ENCODE measurements at places on chromosomes 12 and 14.

DNA sequence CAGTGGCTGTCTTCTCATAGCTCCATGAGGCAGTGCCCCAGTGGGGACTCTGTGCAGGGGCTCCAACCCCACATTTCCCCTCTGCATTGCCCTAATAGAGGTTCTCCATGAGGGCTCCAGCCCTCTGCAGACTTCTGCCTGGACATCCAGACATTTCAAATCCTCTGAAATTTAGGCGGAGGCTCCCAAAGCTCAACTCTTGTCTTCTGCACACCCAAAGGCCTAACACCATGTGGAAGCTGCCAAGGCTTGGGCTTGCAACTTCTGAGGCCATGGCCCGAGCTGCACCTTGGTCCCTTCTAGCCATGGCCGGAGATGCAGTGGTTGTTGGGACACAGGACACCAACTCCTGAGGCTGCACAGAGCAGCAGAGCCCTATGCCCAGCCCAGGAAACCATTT is 20.5 kb upstream of the PPP2R5C start:
- no peak for DNase-seq

DNA sequence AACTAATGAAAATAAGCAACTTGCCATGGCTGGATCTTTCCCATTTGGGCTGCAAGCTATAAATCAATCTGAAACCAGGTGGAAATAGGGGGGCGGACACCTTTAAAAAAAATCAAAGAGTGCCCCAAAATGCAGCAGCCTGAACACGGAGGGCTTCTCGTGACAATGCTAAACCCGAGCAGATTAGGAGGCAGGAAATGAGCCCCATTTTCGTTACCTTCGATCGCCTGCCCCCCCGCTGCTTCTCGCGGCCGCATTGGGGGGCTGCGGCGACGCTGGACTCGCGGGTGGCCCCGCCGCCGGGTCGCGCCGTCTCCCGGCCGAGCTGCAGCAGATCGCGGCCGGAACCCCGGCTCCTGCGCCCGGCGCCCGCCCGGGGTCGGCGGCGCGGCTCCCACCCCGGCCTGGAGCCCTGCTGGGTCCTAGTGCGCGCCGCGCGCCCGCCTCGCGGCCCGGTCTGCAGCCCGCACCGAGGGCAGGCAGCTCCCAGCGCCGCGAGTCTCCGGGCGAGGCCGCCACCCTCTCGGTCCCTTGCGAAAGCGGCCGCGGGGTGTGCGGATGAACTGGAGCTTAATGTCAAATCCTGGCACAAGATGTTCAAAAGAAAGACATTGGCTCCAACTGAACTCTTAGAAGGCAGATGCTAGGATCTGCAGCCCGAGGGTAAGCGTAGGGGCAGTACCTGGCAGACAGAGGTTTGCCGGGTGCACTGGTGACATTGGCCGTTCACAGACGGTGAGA is 201.9 kb upstream of the FOXN3 start:
- peak; percentile 42 for DNase-seq

DNA sequence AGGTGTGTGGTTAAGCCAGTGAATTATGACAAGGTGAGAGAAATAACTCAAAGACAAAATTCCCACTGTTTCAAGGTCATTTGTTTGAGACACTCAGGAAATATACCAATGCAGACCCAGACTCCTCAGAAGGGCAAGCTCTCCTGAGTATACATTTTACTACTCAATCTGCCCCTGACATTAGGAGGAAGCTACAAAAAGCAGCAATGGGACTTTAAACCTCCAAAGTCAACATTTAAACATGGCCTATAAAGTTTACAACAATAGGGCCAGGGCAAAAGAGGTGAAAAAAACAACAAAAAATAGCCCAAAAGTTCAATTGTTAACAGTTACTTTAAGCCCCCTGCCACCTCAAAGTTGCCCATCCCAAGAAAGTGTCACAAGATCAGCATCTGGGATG is 19.5 kb upstream of the PEX5 start:
- DNase-seq, result no peak

GRCh38 chr12:51970904-51971646 is 19.6 kb downstream of the ACVR1B start:
- peak; percentile 44 for DNase-seq

- DNase-seq, result no peak
Observed at GRCh38 chr12:66533767-66534166, 145.1 kb downstream of the GRIP1 start.

DNA sequence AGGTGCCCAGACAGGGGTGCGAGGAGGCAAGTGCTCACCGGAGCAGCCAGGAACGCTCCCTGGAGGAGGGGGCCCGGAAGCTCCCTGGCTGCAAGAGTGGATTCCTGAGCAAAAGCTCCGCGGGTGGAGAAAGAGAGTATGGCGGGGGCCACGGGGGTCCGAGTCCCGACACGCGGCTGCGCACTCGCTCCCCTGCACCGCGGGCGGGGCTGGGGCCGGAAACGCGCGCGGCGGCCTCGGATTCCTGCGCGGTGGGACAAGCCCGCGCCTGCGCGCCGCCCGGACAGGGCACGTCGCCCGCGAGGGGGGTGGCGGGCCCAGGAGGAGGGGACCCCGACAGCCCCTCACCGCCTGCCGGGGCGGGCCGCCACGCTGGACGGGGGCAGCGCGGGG is 27.8 kb upstream of the GPR132 start:
- DNase-seq, result peak; percentile 20

DNA sequence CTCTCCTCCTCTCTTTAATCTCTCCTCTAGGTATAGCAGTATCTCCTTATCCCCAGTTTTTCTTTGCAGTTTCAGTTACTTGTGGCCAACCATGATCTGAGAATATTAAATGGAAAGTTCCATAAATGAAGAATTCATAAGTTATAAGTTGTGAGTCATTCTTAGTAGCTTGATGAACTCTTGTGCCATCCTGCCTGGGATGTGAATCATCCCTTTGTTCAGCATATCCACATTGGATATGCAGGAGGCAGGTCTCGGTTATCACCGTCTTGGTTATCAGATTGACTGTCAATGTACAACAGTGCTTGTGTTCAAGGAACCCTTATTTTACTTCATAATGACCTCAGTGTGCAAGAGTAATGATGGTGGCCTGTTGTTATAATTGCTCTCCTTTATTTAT is 134.0 kb downstream of the TMEM117 start:
- peak; percentile 6 for DNase-seq

DNA sequence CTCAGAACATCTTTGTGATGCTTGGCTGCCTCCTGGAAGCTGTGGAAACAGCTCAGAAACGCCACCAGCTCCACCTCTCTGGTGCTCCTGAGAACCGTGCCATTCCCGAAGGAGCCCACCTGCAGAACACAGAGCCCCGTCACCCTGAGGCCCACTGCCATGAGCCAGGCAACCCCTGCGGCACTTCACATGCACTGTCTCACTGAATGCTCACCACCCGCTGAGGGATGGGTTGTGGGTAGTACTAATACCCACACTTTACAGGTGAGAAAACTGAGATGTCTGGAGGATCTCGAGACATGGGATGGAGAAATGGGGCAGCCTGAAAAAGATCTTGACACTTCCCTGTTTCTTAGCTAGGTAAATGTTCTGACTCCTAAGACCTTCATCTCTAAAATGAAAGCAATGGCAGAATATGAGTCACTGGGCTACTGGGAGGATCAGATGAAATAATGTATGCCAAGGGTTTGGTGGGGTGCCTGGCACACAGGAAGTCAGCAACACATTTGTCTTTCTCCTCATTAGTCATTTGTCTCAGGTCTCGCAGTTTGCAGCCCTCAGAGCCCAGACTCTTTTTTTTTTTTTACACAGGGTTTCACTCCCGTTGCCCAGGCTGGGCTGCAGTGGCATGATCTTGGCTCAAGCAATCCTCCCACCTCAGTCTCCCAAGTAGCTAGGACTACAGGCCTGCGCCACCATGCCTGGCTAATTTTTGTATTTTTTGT is 5.3 kb downstream of the OASL start:
- peak; percentile 89 for DNase-seq

- no peak for DNase-seq
Observed at GRCh38 chr12:132397934-132398385, 68.6 kb upstream of the GALNT9 start.

DNA sequence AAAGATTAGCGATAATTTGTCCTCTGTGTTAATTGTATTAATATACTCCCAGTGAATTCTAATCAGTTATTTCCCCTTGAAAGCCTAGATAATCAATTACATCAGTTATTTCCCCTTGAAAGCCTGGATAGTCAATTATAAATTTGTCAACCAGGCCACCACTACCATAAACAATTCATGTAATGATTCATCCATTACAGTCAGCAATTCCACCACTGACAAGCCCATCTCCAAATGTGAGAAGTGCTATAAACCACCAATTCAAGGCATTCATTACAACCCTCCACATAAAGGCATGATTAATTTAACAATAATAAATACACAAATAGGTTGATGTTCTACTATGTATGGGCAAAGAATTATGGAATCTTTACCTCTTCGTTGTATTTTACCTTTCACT is 40.9 kb downstream of the INTS13 start:
- DNase-seq, result no peak

DNA sequence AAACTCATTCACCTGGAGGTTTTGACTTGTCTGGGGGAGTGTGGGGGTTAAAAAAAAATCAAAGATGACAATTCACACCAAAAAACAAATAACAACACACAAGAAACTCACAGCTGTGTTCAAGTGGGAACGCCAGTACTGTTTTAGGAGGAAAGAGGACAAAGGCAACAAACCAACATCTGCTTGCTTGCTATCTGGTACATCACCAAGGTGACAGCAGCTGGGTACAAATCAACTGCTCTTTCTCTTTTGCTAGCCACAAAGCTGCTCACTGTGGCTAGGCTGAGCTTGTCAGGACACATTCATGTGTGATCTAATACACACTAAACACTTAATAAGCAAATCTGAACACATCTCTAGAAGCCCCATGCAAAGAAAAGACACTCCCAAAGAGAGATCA is 128.0 kb upstream of the RAP1B start:
- DNase-seq, result no peak

GRCh38 chr14:68544081-68544892 is 248.6 kb downstream of the ZFP36L1 start:
- peak; percentile 29 for DNase-seq

DNA sequence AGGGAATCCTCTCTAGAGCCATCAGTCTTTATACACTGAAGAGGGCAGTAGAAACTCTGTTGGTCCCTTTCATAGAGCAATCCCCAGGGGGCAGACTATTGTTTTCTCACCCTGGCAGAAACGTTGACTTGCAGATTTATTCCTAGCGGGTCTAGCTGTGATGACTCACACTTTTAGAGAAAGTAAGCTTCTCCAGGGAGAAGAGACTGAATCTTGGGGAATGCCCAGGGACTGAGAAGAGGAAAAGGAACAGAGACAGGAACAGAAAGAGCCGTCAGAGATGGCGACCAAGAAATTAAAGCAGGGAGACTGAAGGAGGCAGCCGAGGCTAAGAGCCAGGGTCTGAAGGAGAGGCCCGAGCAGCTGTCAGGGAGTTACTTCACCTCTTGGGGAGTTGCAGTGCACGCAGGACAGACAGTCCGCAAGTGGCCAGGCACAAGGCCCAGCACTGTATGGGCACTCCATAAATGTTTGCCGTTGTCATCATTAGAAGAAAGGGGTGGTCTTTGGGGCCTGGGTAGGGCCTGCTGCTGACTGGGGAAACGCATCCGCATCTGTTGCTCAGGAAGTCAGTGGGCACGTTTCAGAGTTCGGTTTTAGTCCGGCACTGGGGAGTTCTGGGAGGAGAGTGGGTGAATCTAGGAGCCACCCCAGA is 13.0 kb downstream of the PLEKHG6 start:
- DNase-seq, result peak; percentile 83

DNA sequence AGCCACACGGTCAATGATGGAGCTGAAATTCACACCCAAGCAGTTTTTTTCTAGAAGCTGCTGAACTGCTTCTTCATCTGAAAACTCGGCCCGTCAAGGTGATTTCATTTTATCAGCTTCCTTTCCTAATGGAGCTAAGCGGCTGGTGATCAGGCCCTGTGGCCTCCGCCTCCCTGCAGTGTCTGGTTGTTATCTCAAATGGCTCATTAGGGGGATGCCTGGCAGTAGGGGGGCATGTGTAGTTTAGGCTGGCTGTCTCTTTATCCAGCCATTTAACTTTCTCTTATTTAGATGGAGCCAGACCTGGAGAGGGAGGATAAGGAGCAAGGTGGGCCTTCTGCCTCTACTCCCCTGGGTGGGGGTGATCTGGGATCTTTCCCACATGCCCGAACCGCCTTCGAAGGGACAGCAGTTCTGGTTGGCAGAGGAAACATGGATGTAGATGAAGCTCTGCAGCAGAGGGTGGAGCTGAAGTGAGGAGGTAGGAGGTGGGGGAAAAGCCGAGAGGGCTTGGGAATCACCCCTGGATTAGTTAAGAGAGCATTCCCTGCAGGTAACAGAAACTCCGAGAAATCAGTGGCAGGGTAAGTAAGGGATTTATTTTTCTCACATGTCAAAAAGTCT is 64.4 kb downstream of the TGFB3 start:
- no peak for DNase-seq

- no peak for DNase-seq
Observed at GRCh38 chr14:68711561-68712309, 81.1 kb downstream of the ZFP36L1 start.

GRCh38 chr12:80161612-80162011 is 62.3 kb downstream of the OTOGL start:
- DNase-seq, result no peak

- no peak for DNase-seq
Observed at GRCh38 chr14:60356906-60357550, 108.0 kb downstream of the PPM1A start.

DNA sequence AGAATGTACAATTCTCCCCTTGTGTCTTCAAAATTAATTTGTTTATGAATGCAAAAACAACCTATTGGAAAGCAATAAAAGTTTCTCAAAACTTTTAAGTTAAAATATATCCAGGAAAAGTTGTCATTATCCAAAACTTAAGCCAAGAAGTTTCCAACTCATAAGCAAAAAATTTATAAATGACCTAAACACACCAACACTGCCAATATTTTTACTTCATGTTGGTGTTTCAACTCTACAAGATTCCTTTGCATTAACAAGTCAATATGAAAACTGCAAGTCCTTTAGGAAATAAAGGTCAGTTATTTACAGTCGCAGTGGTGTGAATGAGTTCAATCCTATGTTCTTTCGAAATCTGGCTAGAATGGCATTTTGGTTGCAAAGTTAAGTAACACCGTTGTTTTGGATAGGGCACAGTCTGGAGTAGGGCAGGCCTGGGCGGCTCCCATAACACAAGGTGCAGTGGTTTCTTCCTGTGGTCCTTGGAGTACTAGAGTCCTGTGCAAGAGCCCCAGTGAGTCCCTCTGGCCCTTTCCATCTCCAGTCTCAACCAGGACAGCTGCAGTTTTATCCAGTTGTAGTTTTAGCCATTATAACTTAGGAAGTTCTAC is 151.4 kb downstream of the MED13L start:
- no peak for DNase-seq

GRCh38 chr14:55944757-55945156 is 173.5 kb upstream of the PELI2 start:
- DNase-seq, result no peak

- no peak for DNase-seq
Observed at GRCh38 chr12:123449856-123450255, 8.1 kb upstream of the SNRNP35 start.

GRCh38 chr12:103841690-103842584 is 903 bp upstream of the NT5DC3 start:
- peak; percentile 75 for DNase-seq

GRCh38 chr12:124391340-124392261 is 96.7 kb downstream of the RFLNA start:
- DNase-seq, result peak; percentile 9

GRCh38 chr12:98374007-98374406 is 141.4 kb upstream of the TMPO start:
- no peak for DNase-seq

GRCh38 chr14:51242545-51243490 is 2.8 kb downstream of the TMX1 start:
- no peak for DNase-seq
